ENCODE measurements at places on chromosomes 12 and 14.
A peak's percentile ranks its signal among the peaks of the same experiment; 100 is the strongest.

DNA sequence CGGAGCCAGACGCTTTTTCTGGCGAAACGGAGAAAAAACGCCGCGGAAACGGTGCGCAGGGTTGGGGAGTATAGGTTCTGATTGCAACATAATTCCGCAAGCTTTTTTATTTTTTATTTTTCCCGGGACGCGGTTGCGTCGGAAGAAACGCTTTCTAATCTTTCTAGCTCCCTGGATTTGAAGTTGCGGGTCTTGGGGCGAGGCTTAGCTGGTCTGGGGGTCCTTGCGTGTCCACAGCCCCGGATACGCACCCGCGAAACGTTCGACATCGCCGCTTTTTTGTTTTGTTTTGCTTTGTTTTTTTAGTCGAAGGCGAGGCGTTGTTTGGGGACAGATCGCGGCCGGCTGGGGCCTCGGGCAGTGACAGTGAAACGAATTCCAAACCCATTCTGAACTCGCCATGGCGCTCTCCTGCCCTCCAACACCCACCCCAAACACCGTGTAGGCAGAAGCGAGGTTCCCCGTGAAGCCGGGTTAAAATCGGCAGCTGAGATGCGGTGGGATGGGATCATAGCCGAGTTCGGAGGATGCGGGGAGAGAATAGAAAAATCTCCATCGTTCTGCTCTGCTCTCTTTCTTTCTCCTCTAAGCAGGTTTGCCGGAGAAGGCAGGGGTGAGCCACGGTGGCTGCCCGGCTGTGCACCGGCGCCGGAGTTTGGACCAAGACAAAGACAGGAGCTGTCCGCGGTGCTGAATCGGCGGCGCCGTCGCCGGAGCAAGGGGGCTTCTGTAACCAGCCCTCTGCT lies 8.1 kb upstream of the LHX5 start:
- peak; percentile 57 for DNase-seq

GRCh38 chr12:40226705-40227104 lies 1.9 kb downstream of the LRRK2 start:
- no peak for DNase-seq

- no peak for DNase-seq
These were observed 1.6 kb downstream of the CMKLR1 start for GRCh38 chr12:108337235-108338223.

- no peak for DNase-seq
These were observed 185.1 kb downstream of the CHST11 start for GRCh38 chr12:104641862-104642261.

- DNase-seq = no peak
These were observed 29.6 kb downstream of the WBP11 start for GRCh38 chr12:14773685-14774073.

Data from left renal cortex interstitium (tissue), 4 donors.